ENCODE measurements at places on chromosomes 2 and 18.
A peak's percentile ranks its signal among the peaks of the same experiment; 100 is the strongest.

GRCh38 chr18:80213182-80213581, 34.1 kb downstream of the PARD6G start:
- no peak for DNase-seq

- no peak for DNase-seq
These were observed 19.7 kb upstream of the SFXN5 start for GRCh38 chr2:73091164-73091563.

DNA sequence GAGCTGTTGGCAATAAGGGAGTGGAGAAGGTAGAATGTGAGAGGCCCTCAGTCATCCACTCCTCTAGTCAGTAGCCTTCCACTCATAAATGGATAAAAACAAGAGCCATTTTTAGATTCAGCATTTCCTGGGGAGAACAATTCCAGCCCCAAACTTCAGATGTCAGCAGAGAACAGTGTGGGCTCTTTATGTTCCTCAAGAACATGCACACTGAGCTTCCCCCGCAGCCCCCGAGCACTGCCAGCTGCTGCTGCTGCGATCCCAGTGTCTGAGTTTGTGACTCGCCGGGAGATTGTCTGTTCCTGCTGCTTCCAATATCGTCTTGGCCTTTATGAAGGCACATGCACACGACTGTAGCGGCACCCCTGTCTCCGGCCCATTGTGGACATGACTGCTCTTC, 143.7 kb upstream of the CTNNA2 start:
- DNase-seq = no peak

DNA sequence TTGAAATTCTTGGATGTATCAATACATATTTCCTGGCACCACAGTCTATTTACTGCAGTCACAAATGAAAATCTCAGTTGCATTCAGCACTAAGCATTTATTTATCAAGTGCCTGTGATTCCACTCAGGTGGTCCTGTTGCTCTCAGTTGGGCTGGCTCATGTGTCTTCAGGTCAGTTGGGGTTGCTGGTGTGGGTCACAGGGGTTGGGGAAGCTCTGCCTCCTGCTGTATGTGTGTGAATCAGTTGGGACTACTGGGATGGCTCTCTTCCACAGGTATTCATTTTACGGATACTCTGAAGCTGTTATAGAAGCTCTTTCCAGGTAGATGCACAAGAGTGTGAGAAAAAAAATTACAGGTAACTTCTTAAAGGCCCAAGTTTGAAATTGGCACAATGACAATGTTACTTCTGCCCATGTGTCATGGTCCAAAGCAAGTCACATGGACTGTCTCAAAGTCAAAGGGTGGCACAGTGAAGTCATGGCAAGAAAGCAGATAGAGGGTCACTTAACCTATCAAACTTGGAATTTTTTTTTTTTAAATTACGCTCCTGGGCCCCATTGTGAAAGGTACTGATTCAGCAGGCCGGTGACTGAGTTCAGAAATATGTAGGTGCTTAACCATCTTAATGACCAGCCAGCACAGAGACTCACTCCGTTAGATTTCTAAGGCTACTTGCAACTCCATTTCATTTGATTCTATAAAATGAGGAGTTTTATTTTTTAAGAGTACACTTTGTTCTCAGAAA, 249.2 kb upstream of the GCFC2 start:
- DNase-seq = no peak

DNA sequence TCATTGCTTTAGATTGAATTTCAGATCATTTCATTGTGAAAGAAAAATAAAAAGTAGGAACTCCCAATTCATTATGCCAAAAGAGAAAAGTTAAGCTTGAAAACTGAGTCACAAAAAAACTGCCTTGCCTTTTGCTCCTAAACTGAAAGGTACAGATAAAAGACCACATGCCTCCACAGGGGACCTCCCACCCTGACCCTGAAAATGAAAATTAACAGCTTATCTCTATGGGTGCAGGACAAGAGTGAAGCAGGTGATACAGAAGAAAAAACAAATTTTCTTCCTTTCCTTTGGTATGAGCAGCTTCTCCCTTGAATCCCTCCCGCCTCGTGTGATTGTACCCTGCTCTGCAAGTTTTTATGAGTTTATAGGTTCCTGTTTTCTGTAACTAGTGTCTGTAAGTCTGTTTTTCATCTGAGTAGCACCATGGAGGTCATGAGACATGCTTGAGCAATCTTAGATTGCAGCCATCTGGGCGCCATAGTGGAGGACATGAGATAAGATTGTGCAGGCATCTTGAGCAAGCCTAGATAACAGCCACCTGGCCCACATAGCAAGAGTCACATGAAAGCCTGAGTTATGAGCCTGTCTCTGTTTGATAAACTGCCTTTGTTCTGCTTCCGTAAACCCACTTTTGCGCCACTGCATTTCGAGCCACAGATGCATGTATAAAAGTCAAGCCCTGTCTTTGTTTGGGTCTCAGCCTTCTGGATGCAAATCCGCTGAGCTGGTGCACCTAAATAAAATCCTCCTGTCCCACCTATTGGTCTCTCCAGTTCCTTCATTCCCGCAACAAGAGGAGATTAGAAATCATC, 56.2 kb upstream of the DYNC1I2 start:
- no peak for DNase-seq

GRCh38 chr2:27903649-27904404, 13.3 kb downstream of the BABAM2 start:
- no peak for DNase-seq

DNA sequence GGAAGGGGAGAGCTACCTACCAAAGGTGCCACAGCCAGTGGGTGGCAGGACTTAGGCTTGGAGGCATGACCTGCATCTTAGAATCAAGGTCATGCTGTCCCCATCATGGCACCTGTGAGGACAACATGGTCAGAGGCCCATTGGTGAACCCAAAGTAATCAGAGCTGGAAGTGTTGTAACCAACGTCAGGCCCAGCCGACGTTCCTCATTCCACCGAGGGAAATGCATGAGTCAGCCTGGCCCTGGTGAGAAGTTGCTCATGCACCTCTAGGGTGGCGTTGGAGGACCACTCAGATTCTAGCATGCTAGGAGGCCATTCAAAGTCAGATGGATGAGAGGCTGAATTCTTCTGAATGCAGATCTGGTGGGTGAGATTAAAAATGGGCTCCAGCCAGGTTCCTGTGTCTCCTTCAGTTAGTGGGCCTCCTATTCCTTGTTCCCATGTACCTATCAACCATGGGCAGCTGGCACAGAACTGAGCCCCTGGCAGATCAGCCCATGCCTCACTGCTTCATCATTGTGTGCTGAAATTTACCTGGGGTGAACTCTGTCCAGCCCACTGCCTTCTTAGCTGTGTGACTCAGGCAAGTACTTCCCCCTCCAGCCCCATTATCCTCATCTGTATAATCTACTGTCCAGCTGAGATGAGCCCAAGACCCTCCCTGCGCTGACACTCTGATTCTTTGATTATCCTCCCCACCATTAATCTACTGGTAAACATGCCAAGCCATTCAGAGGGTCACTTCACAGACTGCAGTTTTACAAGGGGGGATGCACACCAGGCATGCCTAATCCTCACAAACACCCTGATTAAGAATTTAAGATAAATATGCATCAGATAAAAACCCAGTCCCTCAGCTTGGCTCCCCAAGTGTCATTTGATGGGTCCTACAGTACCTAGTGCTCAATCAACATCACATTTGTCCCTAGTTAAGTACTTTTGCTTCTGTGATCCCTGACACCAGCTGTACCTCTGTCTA, 14.0 kb downstream of the SLC14A2 start:
- no peak for DNase-seq

DNA sequence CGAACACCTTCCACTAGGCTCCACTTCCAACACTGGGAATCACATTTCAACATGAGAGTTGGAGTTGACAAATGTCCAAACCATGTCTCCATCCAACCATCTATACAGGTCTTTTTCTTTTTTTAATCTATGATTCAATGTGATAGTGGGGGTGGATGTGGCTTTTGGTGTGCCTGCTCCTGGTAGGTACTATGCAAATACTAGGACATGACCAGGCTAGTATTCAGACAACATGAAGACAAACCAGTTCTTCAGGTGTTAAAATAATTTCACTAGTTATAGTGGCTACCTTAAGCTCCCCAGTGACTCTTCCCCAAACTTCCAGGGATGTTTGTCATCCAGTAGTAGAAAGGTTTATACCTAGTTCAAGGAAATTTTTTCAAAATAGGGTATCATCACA, 387.5 kb downstream of the CDH2 start:
- DNase-seq = no peak

- no peak for DNase-seq
These were observed 84.5 kb downstream of the POU3F3 start for GRCh38 chr2:104938231-104938941.

DNA sequence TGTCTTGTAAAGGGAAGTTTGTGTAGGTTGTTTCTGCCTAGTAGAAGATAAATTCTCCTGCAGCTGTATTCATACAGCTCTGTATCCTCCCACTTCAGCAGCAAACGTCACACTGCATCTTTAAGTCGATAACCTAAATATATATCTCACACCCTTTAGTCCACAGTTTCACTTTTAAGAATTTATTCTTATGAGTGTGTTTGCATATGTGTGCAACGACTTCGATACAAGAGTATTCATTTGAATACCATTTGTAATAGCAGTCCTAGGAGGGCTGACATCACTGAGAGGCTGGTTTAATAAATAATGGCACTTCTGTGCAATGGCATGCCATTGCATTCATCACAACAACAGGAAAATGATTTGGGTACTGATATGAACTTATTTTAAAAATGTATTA, 63.8 kb upstream of the MSH6 start:
- no peak for DNase-seq

GRCh38 chr2:127953128-127953718, 67.5 kb upstream of the AMMECR1L start:
- DNase-seq = no peak

DNA sequence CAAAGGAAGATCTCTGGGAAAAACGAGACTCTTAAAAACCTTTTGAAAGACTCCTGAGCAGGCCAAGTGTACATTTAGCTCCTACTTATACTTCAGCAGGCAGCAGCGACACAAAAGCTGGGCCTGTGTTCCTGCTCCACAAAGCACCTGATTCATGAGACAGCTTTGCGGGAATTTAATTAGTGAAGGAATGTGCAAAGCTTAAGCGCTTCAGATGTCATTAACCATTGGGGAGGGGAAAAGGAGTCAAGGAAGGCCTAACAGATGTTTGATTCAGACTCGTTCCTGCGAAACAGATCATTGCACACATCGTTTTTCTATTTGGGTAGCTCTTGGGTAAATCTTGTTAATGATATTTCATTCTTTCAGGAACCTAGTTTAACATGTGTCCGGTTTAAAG, 125.9 kb downstream of the MAIP1 start:
- no peak for DNase-seq

DNA sequence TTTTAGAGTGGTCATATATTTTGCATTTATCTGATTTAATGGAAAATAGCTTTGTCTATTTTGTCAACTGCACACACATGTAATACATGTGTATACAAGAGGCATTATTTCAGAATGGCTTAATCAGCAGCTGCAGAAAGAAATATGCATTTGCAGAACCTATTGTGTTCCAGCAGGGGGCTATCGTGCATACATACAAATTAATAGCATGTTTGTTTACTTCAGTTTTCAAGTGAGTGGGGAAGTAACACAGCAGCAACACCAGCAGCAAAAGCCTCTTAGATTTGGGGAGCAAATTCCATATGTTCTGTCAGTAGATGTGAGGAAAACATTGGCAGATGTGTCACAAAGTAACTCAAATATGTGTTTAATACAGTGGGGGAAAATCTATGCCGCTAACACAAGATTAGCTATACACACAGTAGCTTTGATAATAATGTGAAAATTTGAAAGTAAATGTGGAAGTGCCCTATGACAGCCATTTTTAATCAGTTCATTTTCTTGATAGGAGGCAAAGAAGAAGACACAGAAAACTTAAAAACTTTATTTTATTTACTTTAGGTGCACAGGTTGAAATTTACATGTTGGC, 218.1 kb downstream of the WDR7 start:
- peak; percentile 21 for DNase-seq

DNA sequence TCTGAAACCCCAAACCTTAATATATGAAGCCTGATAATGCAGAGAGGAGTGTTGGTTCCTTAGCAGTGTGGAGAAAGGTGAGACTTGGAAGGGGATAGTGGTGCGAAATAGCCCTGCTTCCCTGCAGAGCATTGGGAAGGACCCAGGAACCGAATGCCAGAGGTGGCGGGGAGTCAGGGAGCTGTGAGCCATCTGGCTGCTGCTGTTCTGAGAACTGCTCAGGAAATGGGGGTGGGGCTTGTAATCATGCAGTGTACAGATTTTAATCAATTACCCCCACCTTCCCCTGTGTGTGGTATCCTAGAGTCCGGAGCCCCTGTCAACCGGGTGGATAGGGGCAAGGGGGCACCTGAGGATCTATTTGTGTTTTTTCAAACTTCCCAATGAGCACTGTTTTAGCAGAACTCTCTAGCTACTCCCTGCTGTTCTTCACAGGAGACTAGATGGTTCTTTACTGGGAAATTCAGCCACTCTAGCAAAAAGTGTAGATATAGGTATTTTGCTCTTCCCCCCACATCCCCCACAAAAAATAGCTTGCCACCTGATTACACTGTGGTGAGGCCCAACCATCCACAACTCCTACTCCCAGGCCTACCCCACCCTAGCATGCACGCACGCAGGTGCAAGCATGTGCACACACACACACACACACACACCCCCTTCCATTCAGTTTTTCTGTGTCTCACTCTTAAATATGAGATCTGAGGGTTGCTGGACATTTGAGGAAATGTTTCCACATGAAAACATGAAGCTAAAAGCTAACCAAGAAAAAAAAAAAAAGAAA, 30.1 kb upstream of the MBOAT2 start:
- peak; percentile 33 for DNase-seq

DNA sequence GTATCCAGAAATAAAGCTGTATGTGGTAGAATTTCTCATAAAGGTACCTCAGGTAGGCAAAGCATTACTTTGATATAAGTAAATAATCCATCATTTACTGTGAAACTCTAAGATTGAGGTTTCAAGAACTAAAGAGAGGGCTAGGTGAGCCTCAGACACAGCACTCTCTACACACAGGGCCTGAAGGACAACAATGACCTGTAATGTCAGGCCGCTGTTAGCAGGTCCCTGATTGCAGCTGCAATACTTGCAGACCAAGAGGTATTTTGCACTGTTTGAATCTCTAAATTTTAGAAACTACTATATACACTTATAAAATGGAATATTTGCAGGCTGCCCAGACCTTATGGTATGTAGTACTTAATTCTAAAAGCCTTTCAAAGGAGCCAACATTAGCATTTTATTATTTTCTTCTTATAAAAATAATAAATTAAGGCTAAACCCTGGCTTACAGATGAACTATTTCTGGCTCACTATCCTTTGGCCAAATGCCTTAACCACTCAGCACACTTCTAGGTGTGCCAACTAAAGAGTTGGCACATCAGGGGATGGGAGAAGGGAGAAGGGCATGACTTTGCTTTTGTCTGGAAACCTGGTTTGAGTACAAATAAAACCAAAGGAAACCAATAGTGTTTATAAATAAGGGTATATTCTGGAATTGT, 66.7 kb upstream of the SLC39A10 start:
- no peak for DNase-seq

DNA sequence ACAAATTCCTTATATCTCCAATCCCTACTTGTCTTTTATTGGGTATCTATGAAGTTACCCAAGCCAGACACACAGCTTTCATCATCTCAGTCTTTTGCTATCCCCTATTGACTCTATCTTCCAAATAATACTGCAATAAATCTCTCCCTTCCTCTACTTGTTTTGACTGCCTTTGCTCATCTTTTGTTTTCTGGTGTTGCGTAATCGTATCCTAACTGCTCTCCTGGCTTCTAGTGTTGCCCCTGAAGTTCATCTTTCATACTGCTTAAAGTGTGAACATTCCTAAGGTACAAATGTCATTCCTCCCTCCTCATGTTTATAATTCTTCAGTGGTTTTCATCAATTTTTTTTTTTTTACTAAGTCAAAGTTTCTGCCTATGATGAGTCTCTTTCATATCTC, 491.3 kb upstream of the DCC start:
- DNase-seq = no peak

Measured in DMS 273 treated with DMSO at 0.1 percent for 48 hours (cell line).